ENCODE measurements at places on chromosomes 5 and 9.

GRCh38 chr5:65041296-65042158 lies 272.8 kb downstream of the CWC27 start:
- DNase-seq = no peak

- no peak for DNase-seq
These were observed 130.4 kb upstream of the RAI14 start for GRCh38 chr5:34525761-34526160.

- no peak for DNase-seq
These were observed 145.5 kb downstream of the ERCC6L2 start for GRCh38 chr9:96020792-96021550.

- DNase-seq = no peak
These were observed 135.7 kb downstream of the OLFM1 start for GRCh38 chr9:135222881-135223760.

- DNase-seq = no peak
These were observed 168.2 kb downstream of the SREK1 start for GRCh38 chr5:66312266-66312665.

DNA sequence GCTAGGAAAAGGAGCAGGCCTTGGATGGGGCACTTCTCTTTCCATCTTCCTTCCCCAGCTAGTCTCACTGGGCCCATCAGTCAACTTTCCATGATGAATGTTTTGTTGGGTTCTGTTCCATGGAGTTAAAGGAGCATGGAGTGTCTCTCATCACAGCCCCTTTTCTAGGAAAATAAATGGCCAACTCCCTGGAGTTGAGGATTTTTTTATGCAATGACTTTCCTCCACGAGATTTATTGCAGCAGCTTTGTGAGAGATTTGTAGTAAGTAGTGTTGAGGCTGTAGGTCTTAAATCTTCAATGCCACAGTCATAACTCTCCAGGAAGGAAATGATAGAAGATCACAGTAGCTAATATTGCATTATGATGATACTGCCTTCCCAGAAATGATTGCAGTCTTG lies 45.6 kb upstream of the SLC44A1 start:
- no peak for DNase-seq

- no peak for DNase-seq
These were observed 34.1 kb upstream of the SLC6A19 start for GRCh38 chr5:1167361-1167727.

- no peak for DNase-seq
These were observed 100.8 kb downstream of the IQGAP2 start for GRCh38 chr5:76503929-76504328.

- DNase-seq = no peak
These were observed 16.6 kb upstream of the ENTREP1 start for GRCh38 chr9:69308206-69308931.

- DNase-seq = no peak
These were observed 109.1 kb upstream of the PTGER4 start for GRCh38 chr5:40570408-40571129.

DNA sequence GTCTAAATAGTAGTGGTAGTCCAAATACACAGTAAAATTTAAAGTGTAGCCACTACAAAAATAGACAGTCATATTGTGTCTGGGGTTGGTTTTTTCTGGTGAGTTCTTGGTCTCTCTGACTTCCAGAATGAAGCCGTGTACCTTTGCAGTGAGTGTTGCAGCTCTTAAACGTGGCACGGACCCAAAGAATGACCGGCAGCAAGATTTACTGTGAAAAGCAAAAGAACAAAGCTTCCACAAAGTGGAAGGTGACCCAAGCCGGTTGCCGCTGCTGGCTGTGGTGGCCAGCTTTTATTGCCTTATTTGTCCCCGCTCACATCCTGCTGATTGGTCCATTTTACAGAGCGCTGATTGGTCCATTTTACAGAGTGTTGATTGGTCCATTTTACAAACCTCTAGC lies 188.7 kb downstream of the ZNF608 start:
- no peak for DNase-seq

DNA sequence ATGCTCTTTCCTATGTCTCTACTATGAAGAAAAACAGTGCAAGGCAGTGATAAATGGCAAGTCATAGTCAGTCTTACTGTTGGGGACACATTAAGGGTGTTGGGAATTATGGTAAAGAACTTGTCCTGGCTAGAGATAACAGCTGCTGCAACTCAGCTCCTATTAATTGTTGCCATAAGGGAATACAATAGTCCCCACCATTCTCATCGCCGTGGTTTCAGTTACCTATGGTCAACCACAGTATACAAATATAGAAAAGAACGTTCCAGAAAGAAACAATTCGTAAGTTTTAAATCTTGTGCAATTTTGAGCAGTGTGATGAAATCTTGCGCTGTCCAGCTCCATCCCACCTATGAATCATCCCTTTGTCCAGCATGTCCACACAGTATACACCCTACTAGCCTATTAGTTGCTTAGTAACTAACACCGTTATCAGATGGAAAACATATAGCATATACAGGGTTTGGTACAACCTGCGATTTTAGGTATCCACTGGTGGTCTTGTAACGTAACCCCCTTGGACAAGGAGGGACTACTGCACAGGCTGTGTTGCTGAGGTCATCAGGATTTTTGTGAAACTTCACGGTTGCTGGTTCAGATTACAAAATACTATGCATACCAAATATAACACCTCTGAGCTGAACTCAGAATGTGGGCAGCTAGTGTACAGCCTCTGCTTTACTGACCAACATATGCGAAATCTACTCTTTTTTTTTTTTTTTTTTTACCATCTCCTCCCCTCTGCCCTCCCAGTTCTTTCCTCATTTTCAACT lies 53.5 kb downstream of the ZFR start:
- DNase-seq = no peak

- DNase-seq = no peak
These were observed 26.8 kb upstream of the NUDT12 start for GRCh38 chr5:103589357-103589756.

DNA sequence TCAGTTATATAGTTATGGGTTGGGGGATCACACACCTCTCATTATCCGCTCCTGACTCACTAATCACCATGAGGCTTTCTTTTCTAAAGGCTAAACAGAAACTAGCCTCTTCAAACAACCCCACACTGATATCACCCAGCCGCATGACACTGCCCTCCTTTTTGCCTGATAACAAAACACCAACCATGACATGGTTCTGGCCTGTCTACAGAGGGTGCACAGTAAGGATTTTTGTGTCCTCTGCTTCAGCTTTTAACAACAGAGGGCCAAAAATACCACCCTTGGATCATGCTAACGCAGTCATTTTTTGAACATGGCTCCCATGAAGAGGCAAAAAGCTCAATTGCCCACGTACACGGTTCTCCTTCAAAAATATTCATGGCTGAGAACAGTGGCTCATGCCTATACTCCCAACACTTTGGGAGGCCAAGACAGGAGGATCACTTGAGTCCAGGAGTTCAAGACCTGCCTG lies 4.0 kb downstream of the CMBL start:
- no peak for DNase-seq

GRCh38 chr5:89930591-89931392 lies 478.8 kb downstream of the CETN3 start:
- DNase-seq = no peak

- DNase-seq = no peak
These were observed 5.5 kb upstream of the DNAJC21 start for GRCh38 chr5:34923694-34924461.

GRCh38 chr5:10250806-10251276 lies 761 bp downstream of the CCT5 start:
- no peak for DNase-seq

GRCh38 chr5:95605786-95606185 lies 14.1 kb upstream of the GPR150 start:
- DNase-seq = no peak

DNA sequence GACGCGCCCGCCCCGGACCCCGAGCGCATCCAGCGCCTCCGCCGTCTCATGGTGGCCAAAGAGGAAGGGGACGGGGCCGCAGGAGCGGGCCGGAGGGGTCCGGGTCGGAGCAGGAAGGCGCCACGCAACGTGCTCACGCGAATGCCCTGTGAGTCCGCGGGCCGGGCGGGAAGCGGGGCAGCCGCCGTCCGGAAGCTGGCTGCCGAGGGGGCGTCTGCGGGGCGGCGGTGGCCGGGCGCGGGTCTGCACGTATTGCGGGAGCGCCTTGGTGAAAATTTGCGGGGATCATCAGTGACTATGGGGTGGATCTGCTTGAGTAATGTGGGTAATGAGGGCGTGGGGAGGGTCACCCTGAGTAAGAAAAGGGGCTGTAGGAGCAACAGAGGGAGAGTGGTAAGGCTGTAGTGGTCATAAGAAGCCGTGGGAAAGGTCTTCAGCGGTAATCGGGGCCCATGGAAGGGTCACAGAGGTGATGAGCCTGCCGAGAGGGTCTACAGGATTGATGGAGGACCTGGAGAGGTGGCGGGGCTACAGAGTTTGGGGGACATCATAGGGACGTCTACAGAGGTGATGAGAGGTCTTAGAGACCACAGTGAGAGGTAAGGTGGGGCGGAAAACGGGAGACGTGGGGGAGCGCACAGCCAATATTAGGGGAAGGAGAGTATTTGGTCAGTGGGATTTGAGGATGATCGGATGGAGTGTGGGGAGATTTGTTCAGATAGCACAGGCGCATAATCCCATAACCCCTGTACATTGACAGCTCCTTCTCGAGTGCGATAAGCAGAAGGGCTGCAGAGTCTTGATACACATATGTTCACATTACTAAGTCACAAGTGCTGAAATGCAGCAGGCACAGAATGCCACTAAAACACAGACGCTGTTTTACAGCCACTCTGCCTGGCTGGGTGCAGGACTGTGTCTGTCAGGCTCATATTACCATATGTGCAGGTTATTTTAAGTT lies 819 bp downstream of the LSM11 start:
- DNase-seq = peak; percentile 47

- DNase-seq = no peak
These were observed 266.8 kb downstream of the MTRR start for GRCh38 chr5:8135742-8136141.

DNA sequence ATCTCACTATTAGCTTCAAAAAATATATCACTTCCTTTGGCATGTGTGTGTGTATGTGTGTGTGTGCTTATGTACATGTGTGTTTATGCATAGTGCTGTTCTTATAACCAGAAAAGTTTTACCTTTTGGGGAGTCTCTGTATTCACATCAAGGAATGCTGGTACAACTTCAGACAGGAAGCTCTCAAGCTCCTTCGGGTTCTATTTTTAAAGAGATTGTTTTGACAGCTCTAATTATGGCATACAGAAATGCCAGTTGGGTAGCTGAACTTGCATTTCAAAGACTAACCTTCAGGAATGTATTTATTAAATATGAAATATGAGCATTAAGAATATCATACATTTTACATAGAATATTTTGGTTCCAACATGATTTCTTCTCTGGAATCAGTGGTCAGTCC lies 163.1 kb downstream of the DTWD2 start:
- no peak for DNase-seq

DNA sequence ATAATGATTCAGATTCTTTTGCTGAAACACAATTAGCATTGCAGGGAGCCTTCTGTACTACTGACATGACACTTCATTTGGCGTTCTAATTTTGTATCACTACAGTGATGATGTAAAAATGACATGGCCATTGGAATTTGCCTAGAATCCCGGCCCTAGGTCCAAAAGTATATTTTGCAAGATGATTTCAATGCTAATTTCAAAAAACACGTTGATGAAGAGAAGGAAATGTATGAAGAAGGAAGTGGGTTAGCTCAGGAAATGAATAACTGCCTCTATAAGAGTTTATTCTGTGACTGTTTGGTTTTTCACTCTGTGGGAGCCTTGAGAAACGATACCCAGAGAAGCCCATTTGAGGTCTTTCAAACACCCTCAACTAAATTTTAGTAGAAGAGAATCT lies 59.3 kb downstream of the OSTF1 start:
- DNase-seq = no peak
